NCI-H1105 treated with DMSO at 0.1 percent for 48 hours (cell line): ENCODE measurements at places on chromosomes 13 and 19.

- DNase-seq = peak; percentile 44
These were observed 1.2 kb downstream of the CGB7 start for GRCh38 chr19:49056101-49056901.

GRCh38 chr13:84393981-84394625, 511.8 kb upstream of the SLITRK1 start:
- no peak for DNase-seq

DNA sequence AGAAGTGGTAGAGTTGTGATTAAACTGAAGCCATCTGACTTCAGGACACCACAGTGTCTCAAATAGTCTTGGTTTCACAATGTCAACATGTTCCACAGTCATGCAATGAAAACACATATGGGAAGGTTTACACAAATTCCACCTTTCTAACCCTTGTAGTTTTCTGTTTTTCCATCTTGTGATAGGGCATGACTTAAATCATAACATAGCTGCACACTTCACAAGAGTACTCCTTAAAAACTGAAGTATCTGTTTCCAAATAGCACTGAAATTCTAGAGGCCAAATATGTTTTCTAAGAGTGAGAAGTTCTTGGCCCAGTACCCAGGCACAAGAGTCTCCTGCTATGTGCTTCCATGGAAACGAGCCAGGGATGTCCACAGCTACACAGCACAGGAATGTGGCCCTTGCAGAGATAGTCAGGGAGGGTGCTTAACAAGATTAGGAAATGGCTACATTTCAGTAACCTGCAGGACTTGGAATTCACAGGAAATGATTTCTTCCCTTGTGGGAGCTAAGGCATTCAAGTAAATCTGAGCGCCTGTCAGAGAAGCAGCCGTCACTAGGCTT, 269.1 kb downstream of the NDFIP2 start:
- no peak for DNase-seq

GRCh38 chr13:30111810-30112209, 195.5 kb downstream of the KATNAL1 start:
- no peak for DNase-seq

- no peak for DNase-seq
These were observed 222.9 kb downstream of the GGACT start for GRCh38 chr13:100365680-100366079.

DNA sequence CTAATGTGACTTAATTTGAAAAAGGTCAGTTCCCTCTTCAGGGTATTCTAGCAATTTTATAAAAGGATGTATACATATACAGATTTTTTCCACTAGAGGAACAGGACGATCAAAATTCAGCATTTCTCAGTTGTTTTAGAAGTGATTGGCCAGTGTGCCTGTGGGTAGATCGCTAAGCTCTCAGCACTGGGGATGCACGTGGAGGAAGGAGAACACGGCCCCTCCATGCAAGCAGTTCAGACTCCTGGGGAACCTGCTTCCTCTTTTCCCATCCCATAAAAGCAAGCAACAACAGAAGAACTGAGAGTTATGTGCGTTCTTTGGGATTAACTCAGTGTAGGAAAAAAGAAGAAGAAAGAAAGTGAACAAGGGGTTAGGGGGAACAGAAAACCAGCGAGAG, 328.8 kb downstream of the FOXO1 start:
- no peak for DNase-seq

DNA sequence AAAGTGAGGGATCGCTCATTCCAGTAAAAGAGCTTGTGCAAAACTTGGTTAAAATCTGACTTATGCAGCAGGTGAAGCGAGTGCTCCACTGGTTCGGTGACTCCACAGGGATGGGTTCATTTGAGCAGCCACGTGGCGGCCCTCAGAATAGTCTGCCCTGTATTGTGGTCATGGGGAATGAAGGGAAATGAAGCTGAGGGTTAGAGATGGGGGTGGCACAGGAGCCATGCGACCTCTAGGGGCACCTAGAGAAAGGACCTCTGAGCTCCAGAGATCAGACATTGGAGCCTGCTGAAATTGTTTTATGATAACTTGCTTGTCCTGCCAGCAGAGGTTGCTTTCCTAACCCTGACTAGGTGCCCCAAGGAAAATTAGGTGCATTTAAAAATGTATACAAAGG, 26.6 kb downstream of the CBY2 start:
- no peak for DNase-seq

GRCh38 chr19:9863759-9864158, 28.6 kb downstream of the PIN1 start:
- no peak for DNase-seq

DNA sequence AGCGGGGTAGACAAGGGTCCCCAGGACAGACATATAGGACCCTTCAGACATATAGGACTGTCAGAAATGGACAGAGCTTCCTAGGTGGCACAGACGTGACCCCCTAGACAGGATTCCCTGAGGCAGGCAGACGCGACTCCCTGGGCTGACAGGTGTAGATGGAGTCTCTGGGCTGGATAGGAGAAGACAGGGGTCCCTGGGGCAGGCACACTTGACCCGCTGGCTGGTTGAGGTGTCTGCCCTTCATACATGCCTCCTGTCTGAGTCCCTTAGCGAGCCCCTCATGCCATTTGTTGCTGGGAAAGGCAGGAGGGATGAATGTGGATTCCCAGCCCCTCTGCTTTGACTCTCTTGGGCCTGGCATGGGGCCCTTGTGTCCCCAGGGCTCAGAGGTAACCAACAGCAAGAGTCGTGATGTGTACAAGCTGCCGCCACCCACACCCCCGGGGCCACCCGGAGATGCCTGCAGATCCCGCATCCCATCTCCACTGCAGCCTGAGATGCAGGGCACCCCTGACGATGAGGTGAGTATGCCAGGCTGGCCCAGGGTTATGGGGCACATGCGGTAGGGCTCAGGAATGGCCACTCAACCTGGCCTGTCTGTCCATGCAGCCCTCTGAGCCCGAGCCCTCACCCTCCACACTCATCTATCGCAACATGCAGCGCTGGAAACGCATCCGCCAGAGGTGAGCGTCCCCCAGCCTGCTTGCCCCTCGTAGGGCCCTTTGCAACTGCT, 3.0 kb downstream of the HSPB6 start:
- no peak for DNase-seq

GRCh38 chr19:46049597-46049996, 8.8 kb upstream of the IGFL4 start:
- peak; percentile 23 for DNase-seq

DNA sequence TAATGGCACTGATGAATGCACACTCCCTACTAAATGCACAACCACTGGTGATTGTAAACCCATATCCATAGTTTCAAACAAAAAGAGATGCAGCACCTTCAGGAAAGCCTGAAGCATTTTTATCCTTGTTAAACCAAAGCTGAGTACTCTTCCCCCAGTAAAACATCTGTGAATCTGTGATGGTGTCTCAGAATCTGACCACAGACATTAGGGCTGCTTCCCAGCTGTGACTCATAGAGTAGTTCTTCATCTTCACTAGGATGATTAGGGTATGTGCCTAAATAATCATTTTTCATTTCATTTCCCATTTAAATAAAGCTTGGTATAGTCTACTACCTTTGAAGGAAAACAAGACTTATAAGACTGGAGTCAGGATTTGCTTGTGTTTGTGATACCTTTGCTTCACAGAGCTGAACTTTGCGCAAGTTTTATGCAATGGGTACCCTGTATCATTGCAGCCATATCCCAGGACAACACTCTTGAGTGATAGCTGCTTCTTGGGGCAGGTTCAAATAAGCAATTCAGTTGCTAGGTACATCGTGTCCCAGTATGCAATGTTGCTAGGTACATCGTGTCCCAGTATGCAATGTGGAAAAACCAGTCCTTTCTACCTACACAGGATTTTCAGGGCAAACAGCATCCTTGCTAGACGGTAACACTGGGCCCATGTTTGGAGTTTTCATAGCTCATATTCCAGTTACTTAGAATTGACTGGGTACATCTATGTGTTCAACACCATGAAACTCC, 277.1 kb downstream of the IRS2 start:
- DNase-seq = no peak

DNA sequence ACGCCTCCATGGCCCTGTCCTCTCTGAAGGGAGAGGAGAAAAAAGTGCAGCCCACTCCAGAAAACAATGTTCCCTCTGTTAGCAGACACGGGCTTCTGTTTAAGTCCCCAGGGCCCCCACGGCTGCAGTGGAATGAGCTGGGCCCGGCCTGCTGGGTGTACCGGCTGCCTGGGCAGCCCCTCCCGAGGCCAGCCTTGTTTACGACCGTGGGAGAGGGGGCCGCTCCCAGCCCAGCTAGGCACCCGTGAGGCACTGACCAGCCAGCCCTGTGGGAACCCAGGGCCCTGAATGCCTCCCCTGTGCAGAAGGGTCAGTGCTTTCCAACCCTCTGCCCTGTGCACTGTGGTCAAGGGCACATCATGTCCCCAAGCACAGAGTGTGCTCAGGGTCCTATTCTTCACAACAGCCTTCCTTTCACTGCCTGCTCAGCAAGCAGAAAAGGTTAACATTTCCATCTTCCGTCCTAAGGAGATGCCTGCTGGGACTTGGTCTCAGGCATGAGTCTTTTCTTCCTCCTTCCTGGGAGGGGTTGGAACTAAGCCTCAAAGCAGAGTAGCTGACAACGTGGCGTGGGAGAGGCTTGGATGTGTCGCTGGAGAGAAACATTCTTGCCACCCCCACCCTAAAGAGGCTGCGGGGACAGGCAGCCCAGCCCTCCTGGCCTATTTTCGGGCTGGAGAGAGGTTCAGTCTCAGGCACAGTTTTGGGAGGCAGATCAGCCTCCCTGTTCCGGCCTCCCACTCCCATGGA, 90.1 kb downstream of the RGCC start:
- DNase-seq = no peak

DNA sequence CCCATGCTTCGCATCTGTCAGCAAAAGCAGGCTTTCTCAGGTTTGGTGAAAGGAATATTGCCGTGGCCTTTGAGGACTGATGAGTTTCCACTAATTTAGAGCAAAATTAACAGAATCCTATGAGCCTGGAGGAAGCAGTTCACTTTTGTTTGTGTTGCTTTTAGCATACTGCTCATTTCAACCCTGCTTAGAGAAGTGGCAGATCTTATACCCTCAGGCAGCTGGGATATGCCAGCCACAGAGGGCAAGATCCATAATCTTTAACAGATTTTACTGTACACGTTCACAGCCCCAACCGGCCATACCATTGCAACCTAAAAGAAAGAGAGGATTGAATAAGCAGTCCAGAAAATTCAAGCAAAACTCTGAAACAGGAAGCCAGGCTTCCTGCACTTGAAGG, 60.5 kb downstream of the COL4A2 start:
- no peak for DNase-seq

- DNase-seq = peak; percentile 58
These were observed 202.3 kb upstream of the KLHL1 start for GRCh38 chr13:70310396-70311119.

DNA sequence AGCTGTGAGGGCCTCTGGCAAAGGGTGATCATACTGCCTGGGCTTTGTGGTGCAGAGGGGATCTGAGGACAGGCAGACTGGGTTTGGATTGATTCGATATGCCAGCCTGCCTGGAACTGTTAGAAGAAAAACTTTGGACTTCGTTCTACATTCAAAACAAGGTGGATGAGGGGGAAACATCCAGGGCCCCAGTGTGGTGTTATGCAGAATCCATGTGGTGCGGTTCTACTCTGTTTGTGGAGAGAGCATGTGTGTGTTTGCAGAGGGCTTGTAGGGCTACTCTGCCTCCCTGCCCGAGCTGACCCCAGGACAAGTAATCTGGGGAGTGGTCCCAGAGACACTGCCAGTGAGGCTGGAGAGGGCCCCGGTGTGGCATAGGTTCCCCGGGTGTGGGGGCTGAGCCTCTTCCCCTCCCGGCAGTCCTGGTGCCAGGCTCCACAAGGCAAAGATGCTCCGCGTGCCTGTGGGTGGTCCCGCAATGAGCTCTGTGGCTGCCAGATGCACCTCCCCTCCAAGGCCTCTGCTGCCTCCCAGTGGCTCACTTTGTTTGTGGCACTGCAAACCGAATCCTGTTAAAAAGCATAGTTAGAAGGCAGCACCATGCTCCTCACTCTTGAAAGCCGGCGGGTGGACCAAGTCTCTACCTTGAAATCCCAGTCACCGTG, 22.3 kb upstream of the TFDP1 start:
- DNase-seq = peak; percentile 61

GRCh38 chr19:7873304-7874075, 700 bp downstream of the PRR36 start:
- DNase-seq = peak; percentile 57

DNA sequence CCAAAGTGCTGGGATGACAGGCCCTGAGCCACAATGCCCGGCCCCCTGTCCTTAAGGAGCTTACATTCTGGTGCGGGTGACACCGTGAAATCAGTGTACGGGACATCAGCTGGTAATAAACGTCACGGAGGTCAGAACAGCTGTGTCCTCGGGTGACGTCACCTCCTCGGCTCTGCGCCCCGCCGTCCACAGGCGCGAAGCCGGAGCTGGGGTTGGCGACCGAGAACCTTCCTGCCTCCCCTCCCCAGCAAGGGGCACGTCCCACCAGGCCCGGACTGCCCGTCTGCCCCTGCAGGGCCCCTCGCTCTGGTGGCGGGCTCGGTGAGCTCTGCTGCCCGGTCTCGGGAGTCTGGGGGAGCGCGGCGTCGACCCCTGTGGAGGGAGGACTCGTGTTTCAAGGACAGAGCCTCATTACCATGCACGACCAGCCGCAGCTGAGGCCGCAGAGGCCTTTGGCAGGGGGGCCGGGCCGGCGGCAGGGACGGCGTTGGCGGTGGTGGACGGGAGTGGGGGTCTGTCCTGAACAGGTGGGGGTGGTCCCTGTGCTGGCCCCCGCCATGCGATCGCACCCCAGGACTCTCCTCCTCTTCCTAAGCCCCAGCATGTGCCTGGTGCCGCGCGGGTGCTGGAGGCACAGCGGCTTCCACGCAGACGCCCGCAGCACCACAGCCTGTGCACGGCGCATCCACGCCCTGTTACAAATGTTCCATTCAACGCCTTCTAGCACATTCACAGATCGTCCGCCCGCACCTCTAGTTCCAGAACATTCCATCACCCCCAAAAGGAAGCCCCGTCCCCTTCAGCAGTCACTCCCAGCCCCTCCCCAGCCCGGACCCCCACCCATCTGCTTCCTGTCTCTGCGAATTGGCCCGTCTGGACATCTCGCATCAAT, 5.4 kb downstream of the LINGO3 start:
- DNase-seq = no peak

- no peak for DNase-seq
These were observed 3.8 kb upstream of the ABCA7 start for GRCh38 chr19:1035998-1036621.

GRCh38 chr13:110109910-110110309, 197.0 kb downstream of the COL4A1 start:
- DNase-seq = no peak

DNA sequence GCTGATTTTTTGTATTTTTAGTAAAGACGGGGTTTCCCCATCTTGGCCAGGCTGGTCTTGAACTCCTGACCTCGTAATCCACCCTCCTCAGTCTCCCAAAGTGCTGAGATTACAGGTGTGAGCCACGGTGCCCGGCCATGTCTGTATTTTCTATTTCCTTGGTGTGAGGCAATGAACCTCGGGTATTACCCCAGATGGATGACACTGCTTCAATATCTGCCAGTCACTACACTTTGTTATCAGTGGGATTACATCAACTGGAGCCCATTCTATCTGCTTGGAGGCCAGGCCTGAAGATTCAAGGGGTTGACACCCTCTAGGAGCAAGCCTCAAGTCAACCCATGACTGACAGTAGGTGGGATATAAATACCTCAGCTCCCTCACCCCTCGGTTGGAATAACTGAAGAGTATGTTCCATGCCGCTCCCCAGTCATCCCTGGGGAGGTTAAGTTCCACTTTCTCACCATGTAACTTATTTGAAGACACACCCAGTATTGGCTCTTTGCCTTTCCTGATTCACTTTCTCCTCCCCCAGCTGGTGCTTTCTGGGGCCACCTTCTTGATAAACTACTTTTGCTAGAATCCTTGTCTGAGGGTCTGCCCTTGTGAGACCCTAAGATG, 992 bp upstream of the ADGRE1 start:
- no peak for DNase-seq

- DNase-seq = no peak
These were observed 192.9 kb downstream of the PDS5B start for GRCh38 chr13:32779119-32779518.

- no peak for DNase-seq
These were observed at the start of gene ZNF155 for GRCh38 chr19:43983912-43984686. Gene ZNF155, plus strand, starts transcription at chr19:43984188. Its CDS starts 4,356 bp downstream, at chr19:43988544.
